Central memory CD8-positive, alpha-beta T cell (primary cell): ENCODE measurements at places on chromosomes 4 and X.

GRCh38 chr4:36328130-36328529 is 46.7 kb downstream of the DTHD1 start:
- peaks cover 5% of the 10 kb centered on the region for H3K36me3 ChIP-seq
- no peaks in the 10 kb centered on the region for H3K27me3 ChIP-seq
- H3K4me3 ChIP-seq: no peak overlapping the region
- DNase-seq: no peak
- peaks cover 35% of the 10 kb centered on the region for H3K4me1 ChIP-seq

DNA sequence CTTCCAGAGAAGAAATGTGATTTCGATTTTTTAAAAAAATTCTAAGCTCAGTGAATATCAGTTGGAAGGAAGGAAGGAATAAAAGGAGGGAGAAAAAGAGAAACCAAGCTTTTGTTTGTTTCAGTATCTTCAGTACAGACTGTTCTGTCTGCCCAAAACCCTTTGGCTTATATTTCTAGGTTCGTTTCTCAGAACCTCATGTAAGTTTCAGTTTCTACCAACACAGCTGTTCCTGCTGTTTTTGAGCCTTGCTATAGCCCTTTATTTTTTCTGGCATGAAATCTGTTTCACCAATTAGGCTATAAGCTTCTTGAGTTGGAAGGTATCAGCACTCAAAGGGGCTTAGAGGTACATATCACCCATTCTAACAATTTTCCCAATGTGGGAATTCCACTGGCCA is 157.9 kb downstream of the GBA3 start:
- no peak overlapping the region for H3K4me3 ChIP-seq
- no peaks in the 10 kb centered on the region for H3K36me3 ChIP-seq
- H3K27me3 ChIP-seq: no peaks in the 10 kb centered on the region
- H3K4me1 ChIP-seq: no peaks in the 10 kb centered on the region
- no peak overlapping the region for H3K27ac ChIP-seq

- no peak overlapping the region for H3K4me3 ChIP-seq
- no peaks in the 10 kb centered on the region for H3K36me3 ChIP-seq
- peaks cover 7% of the 10 kb centered on the region for H3K27me3 ChIP-seq
- no peak for DNase-seq
- no peak overlapping the region for H3K27ac ChIP-seq
These were observed 182.5 kb upstream of the ARX start for GRCh38 chrX:25198253-25198652.

DNA sequence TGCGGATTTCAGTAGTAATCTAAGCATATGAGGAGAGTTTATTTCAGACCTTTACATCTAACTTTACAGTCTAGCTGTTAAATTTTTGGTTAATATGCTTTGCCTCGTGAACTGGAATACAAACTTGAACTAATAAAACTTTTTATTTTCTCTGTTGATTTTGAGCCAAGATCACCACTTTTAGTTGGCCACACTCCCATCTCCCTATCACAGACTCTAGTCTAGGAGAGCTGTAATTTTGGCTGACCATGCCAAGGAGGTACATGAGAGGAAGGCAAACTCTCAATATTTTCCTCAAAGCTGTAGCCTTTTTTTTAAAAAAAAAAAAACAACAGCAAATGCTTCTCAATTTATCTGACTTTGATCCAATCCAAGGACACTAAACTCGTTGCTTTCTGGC is 597.5 kb upstream of the PCDH7 start:
- no peaks in the 10 kb centered on the region for H3K36me3 ChIP-seq
- DNase-seq: no peak
- no peak overlapping the region for H3K4me3 ChIP-seq
- H3K27ac ChIP-seq: no peak overlapping the region

GRCh38 chrX:134171661-134172587 is 65.1 kb upstream of the CCDC160 start:
- peaks cover 16% of the 10 kb centered on the region for H3K4me1 ChIP-seq
- H3K4me3 ChIP-seq: peak overlapping the region; percentile 86
- no peak for DNase-seq
- H3K27ac ChIP-seq: no peak overlapping the region

- H3K27me3 ChIP-seq: peaks cover 2% of the 10 kb centered on the region
- no peaks in the 10 kb centered on the region for H3K4me1 ChIP-seq
- H3K4me3 ChIP-seq: no peak overlapping the region
- H3K36me3 ChIP-seq: no peaks in the 10 kb centered on the region
- no peak for DNase-seq
- H3K27ac ChIP-seq: no peak overlapping the region
These were observed 88.2 kb upstream of the TFDP3 start for GRCh38 chrX:133306316-133306715.

DNA sequence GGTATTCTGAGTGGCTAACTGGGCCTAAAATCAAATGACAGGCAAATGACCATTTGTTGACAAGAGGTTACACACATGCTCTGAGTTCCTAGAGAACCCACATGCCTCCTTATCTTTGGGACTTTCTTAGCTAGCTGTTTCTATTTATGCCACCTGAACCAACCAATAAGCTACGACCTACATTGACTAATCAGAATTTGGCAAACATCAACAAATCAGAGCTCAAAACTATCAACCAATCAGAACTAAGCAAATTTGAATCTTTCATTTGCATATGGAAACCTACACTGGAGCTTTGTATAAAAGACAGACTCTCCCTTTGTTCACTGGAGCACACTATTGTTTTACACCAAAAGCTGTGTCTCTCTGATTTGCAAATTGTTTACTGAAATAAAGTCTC is 192.0 kb downstream of the CXXC4 start:
- no peak for DNase-seq
- H3K36me3 ChIP-seq: no peaks in the 10 kb centered on the region
- no peaks in the 10 kb centered on the region for H3K27me3 ChIP-seq
- H3K27ac ChIP-seq: no peak overlapping the region

DNA sequence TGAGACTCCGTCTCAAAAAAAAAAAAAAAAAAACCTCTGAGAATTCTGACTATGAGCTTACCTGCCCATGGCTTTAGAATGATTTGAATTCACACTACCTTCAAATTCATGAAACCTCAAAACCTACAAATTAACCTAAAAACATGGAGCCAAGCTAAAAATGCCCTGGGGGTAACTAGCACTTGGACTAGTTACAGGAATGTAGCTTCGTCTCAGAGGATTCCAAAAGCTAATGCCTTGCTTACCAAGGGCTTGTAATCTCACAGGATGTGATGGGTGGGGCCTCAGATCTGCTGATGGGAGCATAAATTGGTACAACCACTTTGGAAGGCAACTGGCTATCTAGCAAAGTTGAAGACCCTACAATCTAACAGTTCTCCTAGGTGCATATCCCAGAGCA is 79.4 kb upstream of the SPRY1 start:
- no peaks in the 10 kb centered on the region for H3K4me1 ChIP-seq
- H3K27ac ChIP-seq: no peak overlapping the region
- peaks cover 9% of the 10 kb centered on the region for H3K36me3 ChIP-seq
- no peak overlapping the region for H3K4me3 ChIP-seq
- H3K27me3 ChIP-seq: no peaks in the 10 kb centered on the region

- no peaks in the 10 kb centered on the region for H3K36me3 ChIP-seq
- no peak for DNase-seq
- H3K27ac ChIP-seq: no peak overlapping the region
- H3K4me3 ChIP-seq: no peak overlapping the region
- H3K4me1 ChIP-seq: peaks cover 9% of the 10 kb centered on the region
- H3K27me3 ChIP-seq: peaks cover 7% of the 10 kb centered on the region
These were observed 13.6 kb downstream of the TLR6 start for GRCh38 chr4:38842994-38843393.

DNA sequence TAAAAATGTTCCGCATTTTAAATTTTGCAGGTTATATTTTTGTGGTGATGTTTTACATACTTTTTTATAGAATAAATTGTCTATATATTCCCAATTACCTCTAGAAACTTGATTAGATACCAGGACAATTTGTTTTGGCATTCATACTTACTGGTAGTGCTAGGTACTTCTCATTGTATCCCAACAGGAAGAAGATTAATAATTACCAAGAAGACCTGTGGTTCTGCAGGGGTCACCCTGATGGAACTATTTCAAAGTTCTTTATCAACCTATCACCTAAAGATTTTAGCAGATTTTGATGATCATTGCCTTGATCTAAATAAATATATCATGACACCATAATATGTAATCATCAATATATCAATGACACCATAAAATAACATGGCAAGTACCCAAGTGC is 22.5 kb upstream of the FAM9A start:
- H3K27ac ChIP-seq: no peak overlapping the region
- H3K4me3 ChIP-seq: no peak overlapping the region
- H3K27me3 ChIP-seq: peaks cover 26% of the 10 kb centered on the region
- H3K36me3 ChIP-seq: peaks cover 3% of the 10 kb centered on the region

- H3K4me1 ChIP-seq: no peaks in the 10 kb centered on the region
- H3K4me3 ChIP-seq: no peak overlapping the region
- H3K27me3 ChIP-seq: no peaks in the 10 kb centered on the region
- DNase-seq: no peak
- peaks cover 2% of the 10 kb centered on the region for H3K36me3 ChIP-seq
- no peak overlapping the region for H3K27ac ChIP-seq
These were observed 75.3 kb downstream of the TBCK start for GRCh38 chr4:106240699-106241098.
